Karpas-422 (cell line): ENCODE measurements at places on chromosomes 2 and 18. TPM values are rescaled to one million over a fixed set of nuclear protein-coding genes. Genes with fewer than 3 reads are reported as not detected.

The UGT1A5 gene
- total RNA-seq = not detected in 2 replicates

The SLC9A2 gene
- not detected in 2 replicates for total RNA-seq

GRCh38 chr18:35862119-35862640 is 110.3 kb upstream of the RMP24 start:
- DNase-seq = peak; percentile 91

GRCh38 chr2:238916875-238917590 is 69.1 kb downstream of the TWIST2 start:
- DNase-seq = no peak

The DRC1 gene
- total RNA-seq = not detected in 2 replicates

- DNase-seq = no peak
These were observed 34.3 kb upstream of the RMP24 start for GRCh38 chr18:35938158-35938557.

- peak; percentile 83 for DNase-seq
These were observed 119.4 kb downstream of the CYRIA start for GRCh38 chr2:16546128-16546754.

- no peak for DNase-seq
These were observed 641.6 kb downstream of the EPHA4 start for GRCh38 chr2:220930271-220931076.

The ABCG5 gene
- total RNA-seq = not detected in 2 replicates

DNA sequence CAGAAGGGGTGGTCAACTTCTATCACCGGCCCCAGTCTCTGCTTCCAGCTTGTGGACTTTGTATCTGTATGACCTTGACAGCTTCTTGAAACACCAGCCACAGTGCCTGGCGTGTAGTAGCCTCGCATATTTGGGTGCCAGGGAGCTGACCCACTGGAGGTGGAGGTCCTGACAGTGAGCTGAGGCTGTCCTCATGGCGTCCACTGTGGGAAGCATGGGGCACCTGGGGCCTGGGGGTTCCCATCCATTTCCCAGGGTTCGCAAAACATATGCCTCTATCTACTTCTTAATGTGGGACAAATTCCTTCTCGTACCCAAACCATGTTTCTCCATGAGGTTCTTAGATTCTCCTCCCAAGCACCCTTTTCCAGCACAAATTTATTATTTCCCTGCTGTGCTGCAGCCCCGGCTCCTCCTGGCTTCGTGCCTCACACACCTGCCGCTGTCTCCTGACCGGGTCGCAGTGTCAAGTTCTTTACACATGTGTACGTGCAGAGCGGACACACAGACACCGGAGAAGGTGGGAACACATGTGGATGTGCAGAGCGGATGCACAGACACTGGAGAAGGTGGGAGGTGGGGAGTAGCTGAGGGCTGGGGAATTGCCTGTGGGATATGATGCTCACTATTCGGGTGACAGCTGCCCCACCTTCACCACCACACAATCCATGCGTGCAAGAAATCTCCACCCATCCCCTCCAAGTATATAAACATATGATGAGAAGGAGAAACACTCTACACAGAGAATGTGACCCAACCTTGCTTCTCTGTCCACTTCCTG is 23.4 kb downstream of the TMEM18 start:
- no peak for DNase-seq

The CCDC138 gene
- 12.1 and 15.3 TPM in 2 replicates for total RNA-seq

DNA sequence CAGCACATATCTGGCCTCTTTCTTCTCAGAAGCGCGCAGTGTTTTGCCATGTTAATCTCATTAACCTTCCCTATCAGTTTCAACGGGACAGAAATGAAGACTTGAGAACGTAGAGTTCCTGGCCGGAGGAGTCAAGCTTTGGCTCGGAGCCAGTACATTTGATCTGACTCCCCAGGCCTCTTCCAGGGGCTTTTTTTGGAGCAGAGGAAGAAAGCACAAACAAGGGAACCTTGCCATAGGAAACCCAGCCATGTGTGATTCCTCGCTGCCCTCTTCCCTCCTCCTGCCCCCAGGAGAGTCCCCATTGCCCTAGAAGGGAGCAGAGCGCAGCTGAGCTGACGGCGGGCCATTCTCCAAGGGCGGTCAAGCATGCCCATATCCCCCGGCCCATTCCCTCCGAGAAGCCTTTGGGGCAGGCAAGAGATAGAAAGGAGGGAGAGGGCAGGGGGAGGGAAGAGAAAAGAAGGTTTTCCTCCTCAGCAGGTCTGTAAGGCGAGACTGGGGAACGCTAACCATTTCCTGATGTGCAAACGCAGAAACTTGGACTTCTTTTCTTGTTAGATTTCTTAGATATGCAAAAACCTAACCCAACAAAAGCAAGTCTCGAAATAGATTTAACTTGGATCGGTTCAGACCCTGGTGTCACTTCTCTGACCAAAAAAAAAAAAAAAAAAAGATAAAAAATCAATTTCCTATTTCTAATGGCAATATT is 63.7 kb upstream of the POU3F3 start:
- no peak for DNase-seq

The TUBA4B gene
- not detected in 2 replicates for total RNA-seq

DNA sequence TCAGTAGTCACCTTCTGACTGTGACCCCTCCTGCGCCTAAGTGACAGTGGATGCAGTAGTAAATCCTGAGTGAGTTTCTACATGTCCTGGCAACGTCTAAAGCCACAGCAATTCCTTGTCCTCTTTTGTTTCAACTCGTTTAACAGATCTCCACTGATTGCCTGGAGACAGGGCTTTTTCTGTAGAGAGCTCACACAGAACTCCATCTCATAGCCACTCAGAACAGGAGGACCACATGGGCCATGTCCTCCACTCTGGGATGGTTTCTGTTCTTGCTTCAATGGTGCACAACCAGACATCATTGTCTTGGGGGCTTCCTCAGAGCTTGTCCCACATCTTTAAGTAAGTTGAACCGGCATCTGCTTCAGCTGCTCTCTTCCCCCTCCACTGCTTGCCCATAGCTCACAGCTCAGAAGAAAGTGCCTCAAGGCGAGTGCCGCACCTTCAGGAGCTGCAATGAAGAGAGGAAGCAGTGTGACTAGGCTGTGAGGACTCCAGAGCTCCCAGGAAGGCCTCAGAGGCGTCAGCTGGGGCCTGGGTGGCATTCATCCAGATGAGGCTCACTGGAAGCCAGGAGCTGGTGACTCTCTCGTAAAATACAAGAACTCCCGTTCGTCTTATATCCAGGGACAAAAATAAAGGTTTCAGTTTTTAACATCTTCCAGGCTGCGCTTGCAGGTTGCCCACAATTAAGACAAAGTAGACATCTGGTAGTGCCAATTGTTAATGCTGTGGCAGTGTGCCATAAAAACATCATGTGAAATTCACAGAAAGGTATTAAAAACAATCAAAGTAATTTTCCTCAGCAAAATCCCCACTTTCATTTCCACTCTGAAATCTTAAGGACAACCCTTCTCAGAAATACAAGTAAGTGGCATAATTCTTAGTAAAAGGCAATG is 37.3 kb downstream of the ST3GAL5 start:
- no peak for DNase-seq

- no peak for DNase-seq
These were observed 18.3 kb downstream of the RNASEH1 start for GRCh38 chr2:3539836-3540235.

The ACKR3 gene
- total RNA-seq = 0.40 TPM in 1 of 2 replicates, not detected in the other

- DNase-seq = peak; percentile 41
These were observed 272.5 kb downstream of the ZNF407 start for GRCh38 chr18:74869904-74870863.

DNA sequence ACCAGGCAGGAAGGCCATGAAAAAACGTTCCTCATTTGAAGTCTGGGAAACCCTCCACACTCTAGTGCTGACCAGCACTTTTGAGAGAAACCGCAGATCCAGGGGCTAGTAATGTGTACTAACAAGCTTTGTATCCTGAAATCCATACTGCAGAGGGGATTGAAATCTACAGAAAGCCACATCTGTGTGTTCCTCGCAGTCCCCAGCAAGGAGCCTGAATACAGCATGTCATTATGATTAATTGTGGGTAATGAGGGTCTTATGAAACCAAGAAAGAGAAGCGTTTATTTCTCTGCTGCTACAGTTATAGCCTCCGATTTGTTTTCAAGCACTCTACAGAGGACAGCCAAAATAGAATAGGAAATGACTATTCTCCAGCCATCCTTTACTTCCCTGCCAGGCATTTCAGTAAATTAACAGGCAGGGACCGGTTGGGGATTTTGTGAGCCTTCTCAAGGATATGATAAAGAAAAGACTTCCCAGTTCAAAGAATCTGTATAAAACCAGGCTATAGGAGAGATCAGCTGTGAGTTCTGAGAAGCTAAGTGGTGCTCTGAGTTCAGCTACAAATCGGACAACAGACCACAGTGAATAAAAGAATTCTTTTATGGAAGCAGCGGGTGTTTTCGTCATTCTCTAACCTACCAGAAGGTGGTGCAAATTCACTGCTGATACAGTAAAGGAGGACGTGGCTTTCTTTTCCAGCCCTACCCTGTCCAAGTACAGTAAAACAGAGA is 133.4 kb downstream of the INSIG2 start:
- peak; percentile 83 for DNase-seq

The NDUFAF7 gene
- 28.4 and 42.2 TPM in 2 replicates for total RNA-seq

The ZNF407 gene
- total RNA-seq = 14.6 and 18.1 TPM in 2 replicates

The HOXD13 gene
- total RNA-seq = not detected in 2 replicates

The MALL gene
- total RNA-seq = not detected in 2 replicates

GRCh38 chr2:31762085-31762484 is 181.3 kb upstream of the SRD5A2 start:
- DNase-seq = no peak

DNA sequence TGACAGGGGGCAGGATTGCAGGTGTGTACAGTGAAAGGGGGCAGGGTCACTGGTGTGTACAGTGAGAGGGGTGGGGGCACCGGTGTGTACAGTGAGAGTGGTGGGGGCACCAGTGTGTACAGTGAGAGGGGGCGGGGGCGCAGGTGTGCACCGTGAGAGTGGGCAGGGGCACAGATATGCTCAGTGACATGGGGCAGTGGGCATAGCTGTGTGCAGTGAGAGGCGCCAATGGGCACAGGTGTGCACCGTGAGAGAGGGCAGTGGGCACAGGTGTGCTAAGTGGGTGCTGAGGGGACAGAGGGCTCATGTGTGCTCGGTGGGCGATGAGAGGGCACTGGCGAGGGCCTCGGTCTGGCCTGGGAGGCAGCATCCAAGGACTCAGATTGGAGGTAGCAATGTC is 63.0 kb downstream of the GREB1 start:
- no peak for DNase-seq

The SLC4A5 gene
- total RNA-seq = 0.65 and 3.2 TPM in 2 replicates

The UGT1A10 gene
- total RNA-seq = 0.11 and 0.14 TPM in 2 replicates
